Fibroblast of skin of abdomen (primary cell): ENCODE measurements at places on chromosomes 12 and 14.
A peak's percentile ranks its signal among the peaks of the same experiment; 100 is the strongest.

DNA sequence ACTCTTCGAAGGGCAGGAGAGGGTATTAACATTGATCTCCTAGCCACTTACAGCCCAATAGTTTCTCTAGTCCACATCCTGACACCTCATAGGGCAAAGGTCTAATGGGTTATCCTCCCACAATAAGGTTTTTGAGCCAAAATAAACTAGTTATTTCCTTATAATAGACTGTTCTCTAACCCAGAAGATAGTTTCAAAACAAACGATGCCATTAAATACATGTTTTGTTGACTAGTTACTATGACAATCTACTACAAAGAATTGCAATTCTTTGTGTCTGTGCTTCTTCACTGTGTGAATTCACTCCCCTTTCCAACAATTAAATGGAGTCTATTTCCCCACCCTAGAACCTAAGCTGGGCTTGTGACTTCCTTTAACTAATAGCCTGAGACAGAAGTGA lies 6.4 kb upstream of the ACTR10 start:
- no peak for DNase-seq

DNA sequence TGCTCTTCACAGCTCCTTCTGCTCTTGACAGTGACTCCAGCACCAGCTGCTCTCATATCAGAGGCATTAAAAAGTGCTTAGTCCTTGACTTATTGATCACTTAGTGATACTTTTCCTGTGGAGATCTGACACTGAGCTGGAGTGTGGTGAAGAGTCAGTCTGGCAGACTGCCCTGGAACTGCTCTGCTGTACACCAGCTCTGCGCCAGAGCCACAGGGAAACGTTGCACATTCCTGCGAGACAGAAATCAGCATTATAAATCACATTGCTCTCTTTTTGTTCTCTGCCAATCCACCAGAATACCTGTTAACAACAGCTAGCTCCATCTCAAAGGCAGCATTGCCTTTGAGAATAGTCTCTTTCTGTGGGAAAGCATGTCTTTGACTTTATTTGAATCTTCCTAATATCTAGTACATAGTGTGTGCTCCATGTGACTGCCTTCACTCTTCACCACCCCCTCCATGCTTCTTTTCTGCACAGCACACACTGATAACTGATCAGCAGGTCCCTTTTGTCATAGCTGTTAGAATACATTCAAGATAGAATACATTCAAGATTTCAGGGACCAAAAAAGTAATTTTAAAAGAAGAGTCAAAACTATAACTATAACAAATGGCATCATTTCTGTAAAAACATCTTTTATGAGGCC lies 48.2 kb upstream of the VSX2 start:
- DNase-seq = peak; percentile 24

DNA sequence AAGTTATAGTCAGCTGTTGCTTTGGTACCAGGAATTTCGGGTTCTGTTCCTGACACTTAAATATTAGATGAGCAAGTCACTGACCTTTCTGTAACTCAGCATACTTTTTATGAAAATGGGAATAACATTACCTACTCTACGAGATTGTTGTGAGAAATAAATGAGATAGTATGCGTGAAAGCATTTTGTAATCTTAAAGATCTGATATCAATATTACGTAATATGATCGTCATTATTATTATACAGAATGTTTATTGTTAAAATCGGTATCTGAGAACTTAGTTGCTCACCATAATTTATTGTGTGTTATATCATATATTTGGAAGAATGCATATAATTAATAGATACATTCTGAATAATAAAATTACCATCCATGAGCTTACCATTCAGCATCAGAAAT lies 6.1 kb upstream of the NECAP1 start:
- no peak for DNase-seq

- DNase-seq = no peak
These were observed 24.0 kb downstream of the LRIG3 start for GRCh38 chr12:58896278-58896677.

- no peak for DNase-seq
These were observed 983 bp upstream of the COPS7A start for GRCh38 chr12:6722863-6723262.

DNA sequence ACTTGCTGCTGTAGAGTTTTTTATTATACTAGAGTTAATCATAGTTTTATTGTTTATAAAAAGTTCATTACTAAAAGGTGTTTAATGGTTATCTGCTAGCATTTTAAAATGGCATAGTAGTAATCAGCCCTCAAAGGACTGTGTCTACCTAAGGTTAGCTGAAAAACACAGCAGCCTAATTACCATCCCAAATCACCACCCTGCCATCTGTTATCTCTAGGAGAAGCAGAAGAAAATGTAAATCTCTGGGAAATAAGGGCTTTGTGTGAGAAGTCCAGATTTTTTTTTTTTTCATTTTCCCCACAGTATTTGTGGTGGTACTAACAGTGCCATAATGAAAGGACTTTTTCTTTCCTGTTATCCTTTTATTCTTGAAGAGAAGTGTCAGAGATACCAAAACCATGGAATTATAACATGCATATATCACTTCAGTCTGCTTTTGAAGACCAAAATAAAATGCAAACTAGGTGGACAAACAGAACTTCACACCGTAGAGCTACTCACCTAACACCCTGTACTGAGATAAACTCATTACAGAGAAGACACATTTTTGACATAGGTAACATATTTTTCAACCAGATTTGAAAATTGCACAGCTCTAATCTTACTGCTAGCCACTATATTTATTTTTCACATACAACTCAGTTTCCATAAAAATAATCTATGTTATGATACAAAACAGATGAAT lies 876.2 kb downstream of the C12orf50 start:
- DNase-seq = no peak
